ENCODE measurements at places on chromosomes 3 and 15. TPM values are rescaled to one million over a fixed set of nuclear protein-coding genes. Genes with fewer than 3 reads are reported as not detected.

GRCh38 chr3:88628901-88629300, 478.5 kb upstream of the EPHA3 start:
- H3K4me1 ChIP-seq, result no peaks in the 10 kb centered on the region
- no peak for DNase-seq
- no peak overlapping the region for H3K27ac ChIP-seq
- H3K4me3 ChIP-seq, result no peak overlapping the region

The EAF2 gene
- 14.4 TPM for total RNA-seq

DNA sequence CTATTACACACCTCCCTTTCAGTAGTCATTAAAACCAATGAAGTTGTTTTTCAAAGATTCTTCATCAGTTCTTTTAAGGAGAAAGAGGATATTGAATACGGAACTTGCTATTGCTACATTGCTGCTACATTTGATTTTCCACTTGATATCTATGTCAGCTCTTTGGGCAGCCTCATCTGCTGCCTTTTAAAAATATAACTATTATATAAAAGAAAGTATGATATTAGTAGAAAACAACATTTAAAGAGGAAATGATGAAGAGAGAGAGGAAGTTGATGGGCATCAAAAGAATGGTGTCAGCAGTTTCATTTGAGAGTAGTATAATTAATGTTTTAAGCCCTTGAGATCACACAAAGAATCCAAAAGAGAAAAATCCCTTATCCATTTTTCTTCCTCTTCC, 171.4 kb downstream of the NFKBIZ start:
- no peak overlapping the region for H3K4me3 ChIP-seq
- H3K4me1 ChIP-seq, result peaks cover 26% of the 10 kb centered on the region
- H3K27ac ChIP-seq, result no peak overlapping the region

DNA sequence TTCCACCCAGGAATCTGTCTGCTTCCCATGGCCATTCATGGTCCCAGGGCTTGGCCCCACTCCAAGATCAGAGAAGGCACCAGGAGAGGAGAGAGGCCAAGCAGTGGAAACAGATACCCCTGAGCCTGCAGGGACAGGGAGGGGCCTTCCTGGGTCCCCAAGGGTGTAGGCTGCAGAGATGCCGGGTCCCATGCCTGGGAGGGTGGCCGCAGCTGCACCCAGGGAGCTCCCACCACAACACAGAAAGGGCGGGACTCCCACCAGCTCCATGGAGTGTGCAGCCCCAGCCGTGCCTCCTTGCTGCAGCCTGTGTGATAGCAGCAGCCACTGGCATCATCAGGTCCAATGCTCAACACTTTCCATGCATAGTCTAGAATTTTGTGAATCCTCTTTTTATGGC, 331.5 kb downstream of the UACA start:
- no peaks in the 10 kb centered on the region for H3K27me3 ChIP-seq
- DNase-seq, result no peak
- no peak overlapping the region for H3K27ac ChIP-seq

The LMAN1L gene
- not detected for total RNA-seq

- peaks cover 19% of the 10 kb centered on the region for H3K4me1 ChIP-seq
- no peaks in the 10 kb centered on the region for H3K36me3 ChIP-seq
- H3K4me3 ChIP-seq, result no peak overlapping the region
Observed at GRCh38 chr3:37953226-37953625, 37.4 kb upstream of the VILL start.

DNA sequence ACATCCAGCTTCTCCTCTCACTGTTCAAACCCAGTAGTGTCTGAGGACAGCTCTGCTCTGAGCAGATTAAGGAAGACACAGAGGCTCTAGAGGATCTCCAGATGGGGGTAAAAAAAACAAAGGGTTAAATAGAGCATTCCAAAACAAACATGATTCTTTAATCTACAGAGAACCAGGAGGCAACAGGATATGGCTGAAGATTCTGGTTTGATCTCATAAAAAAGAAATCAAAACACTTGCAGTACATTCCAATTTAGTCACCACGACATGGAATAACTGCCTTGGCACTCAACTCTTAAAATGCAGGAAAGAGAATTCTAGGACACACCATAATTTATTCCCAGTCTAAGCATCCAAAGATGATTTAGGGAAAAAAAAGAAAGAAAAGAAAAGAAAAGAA, 32.0 kb downstream of the TM4SF4 start:
- H3K36me3 ChIP-seq, result no peaks in the 10 kb centered on the region
- peaks cover 4% of the 10 kb centered on the region for H3K4me1 ChIP-seq
- no peak overlapping the region for H3K27ac ChIP-seq

GRCh38 chr3:29758108-29758433, 477.2 kb downstream of the RBMS3 start:
- no peak overlapping the region for H3K4me3 ChIP-seq
- DNase-seq, result no peak
- no peaks in the 10 kb centered on the region for H3K4me1 ChIP-seq

GRCh38 chr3:124044956-124045355, 53.0 kb upstream of the ROPN1 start:
- H3K27me3 ChIP-seq, result peaks cover 20% of the 10 kb centered on the region
- H3K4me1 ChIP-seq, result no peaks in the 10 kb centered on the region
- H3K36me3 ChIP-seq, result no peaks in the 10 kb centered on the region
- H3K27ac ChIP-seq, result no peak overlapping the region
- DNase-seq, result no peak
- no peak overlapping the region for H3K4me3 ChIP-seq
